Breast epithelium (tissue), 4 donors: ENCODE measurements at places on chromosomes 7 and 10. TPM values are rescaled to one million over a fixed set of nuclear protein-coding genes. Genes with fewer than 3 reads are reported as not detected.

Gene TBX20
- total RNA-seq, result not detected

DNA sequence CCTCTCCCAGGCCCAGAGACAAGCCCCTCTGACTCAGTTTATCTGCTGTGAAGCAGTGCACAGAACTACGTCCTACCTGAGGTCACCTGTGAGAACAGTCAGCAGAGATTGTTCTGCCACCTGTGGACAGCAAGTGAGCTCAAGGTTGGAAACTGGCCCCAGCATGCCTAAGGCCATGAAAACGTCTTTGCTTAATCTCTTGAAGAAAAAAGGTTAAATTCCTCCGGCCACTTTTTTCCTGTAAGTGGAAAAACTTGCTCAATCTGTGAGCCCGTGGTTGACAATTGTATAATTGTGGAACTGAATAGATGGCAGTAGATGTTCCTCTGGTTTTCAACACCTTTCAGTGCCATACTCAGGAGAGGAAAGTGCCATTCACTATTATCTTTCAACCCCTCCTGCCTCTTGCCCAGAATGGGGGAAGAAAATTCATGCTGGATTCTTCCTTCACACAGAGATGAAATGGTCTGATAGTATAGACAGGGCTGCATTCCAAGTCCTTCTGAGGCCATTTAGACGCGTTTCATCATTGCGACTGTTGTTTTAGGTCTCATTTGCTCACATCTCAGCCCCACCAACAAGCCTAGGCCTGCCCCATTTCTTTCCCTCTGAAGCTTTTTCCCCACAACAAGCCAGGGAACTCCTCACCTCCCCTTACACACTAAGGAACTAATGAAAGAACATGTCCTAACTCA, 292.9 kb downstream of the FZD1 start:
- no peak for DNase-seq

DNA sequence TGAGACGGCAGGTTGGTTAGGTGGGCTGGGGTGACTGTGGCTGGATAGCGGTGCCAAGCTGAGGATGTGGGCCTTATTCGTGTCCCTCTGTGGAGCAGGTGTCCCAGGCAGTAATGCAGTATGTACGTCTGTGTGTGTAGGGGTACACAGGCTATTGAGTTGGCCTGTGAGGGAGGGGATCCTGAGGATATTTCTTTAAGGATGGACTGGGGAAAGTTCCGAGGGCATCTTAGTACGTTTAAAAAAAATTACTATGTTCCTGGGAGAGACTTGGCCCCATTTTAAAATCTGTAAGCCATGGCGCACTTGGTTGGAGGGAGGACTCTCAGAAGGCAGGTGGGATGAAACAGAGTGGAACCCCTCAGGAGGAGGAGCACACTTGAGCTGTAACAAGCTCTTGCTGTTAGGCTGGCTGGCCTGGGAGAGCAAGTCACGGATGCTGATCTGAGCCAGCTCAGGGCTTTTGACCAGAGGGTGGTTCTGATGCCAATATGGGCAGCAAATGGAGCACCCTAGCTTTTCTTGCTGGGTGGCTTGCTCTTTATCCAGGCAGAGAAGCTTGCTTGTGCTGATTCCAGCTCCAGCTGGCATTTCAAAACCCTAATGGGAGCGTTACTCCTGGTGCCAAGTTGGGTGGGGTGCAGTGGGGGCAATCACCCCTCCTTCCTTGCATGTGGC, 765 bp downstream of the WBP1L start:
- no peak for DNase-seq

GRCh38 chr10:112679392-112679791, 232.4 kb downstream of the VTI1A start:
- DNase-seq, result no peak
